ENCODE measurements at places on chromosomes 12 and 14.

- DNase-seq, result no peak
These were observed 75.5 kb downstream of the SLC8A3 start for GRCh38 chr14:70113211-70113610.

- peak; percentile 39 for DNase-seq
These were observed 31.3 kb downstream of the CLECL1 start for GRCh38 chr12:9701380-9702154.

DNA sequence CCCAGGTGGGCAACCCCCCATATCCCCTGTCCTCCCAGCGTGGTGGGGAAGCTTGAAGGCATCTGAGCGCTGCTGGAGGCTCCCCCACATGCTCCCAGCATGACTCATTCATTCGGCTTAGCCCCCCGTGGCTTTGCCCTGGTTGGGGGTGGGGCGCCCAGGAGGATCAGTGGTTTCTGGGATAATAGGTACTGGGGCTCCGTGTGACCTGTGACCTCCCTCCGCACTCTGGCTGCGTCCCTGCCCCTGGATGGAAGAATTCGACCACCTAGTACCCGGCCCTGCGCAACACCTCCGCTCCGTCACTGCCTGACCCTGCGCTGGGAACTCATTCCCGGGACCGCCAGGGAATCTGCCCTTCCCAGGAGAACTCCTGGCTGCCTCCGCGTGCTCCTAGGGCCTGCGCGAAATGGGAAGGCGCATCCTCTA lies 120.1 kb downstream of the AACS start:
- DNase-seq, result no peak

DNA sequence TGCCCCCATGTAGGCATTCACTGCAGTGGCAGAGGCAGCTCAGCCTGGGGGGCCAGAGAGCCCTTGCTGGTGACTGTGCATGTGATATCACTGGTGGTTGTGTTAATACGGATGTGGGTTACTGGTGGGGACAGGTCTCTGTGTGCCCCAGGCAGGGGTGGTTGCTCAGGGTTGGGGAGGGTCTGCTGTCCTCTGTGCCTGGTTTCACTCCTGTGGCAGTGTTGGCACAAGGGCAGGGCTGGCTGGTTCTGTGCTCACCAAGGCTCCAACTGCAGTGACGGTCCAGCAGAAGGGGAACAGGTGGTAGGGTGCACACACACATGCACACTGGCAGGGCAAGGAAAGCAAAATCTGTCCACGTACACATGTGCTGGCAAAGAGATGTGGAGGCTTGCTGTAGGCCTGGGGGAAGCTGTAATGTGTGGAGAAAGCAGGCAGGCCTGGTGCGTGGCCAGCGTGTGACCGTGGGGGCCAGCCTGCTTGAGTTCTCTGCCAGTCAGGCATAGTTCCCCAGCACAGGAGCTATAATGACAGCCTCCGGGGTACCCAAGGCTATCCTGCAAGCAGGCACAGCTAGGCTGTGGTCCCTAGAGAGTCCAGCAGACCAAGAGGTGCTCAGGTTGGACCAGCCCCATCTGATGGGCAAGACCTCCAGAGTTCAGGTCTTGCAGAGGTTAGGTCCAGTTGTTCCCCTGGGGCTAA lies 254.6 kb downstream of the FBXL14 start:
- DNase-seq, result no peak

DNA sequence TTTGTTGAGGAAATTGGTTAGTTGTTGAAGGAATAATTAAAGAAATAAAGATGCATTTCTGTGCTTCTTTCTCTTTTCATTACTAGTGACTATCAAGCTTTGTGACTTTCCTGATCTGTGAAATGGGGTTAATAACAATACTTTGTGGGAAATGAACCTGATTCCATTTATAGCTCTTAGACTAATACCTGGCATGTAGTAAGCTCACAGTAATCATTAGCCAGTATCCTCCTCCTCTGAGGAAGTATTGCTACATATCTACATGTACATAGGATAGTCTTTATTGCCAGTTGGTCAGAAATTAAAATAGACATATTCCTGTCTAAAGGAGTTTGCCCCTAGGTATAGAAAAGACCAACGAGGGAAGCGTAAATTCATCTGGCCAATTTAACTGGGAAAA lies 1.8 kb upstream of the CCDC198 start:
- DNase-seq, result no peak

GRCh38 chr12:24705741-24706358 lies 243.1 kb downstream of the BCAT1 start:
- no peak for DNase-seq

- DNase-seq, result no peak
These were observed 26.0 kb downstream of the PELI2 start for GRCh38 chr14:56144176-56144575.

GRCh38 chr12:15788233-15789219 lies 662 bp downstream of the EPS8 start:
- DNase-seq, result peak; percentile 55

DNA sequence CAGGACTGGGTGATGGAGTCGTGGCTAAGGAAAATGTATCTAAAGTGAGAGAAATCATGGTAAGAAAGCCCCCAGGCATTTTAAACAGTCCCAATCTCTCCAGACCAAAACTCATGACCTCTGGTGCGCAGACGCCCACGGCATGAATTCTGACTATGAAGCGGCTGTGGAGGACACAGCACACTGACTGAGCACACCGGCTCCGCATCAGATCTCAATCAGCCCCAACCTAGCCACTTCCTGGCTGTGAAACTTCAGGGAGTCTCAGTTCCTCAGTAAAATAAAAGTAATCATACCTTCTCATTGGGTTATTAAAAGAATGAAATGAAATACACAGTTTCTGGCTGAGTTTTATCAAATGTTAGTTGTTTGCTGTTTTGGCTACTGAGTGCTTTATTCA lies 38.7 kb downstream of the SETD3 start:
- DNase-seq, result no peak

GRCh38 chr12:110998165-110998564 lies 77.8 kb upstream of the MYL2 start:
- no peak for DNase-seq

GRCh38 chr14:22976620-22977433 lies 5.5 kb downstream of the AJUBA start:
- DNase-seq, result no peak

- no peak for DNase-seq
These were observed 115.4 kb upstream of the DYRK2 start for GRCh38 chr12:67533159-67533558.

- DNase-seq, result no peak
These were observed 78.7 kb downstream of the C12orf56 start for GRCh38 chr12:64311877-64312276.

GRCh38 chr14:68774771-68775613 lies 17.9 kb downstream of the ZFP36L1 start:
- no peak for DNase-seq

GRCh38 chr14:76808011-76808410 lies 4.7 kb downstream of the ANGEL1 start:
- DNase-seq, result no peak

GRCh38 chr12:31033681-31034080 lies 40.0 kb upstream of the DDX11 start:
- DNase-seq, result no peak

- DNase-seq, result no peak
These were observed 74.8 kb upstream of the PLXNC1 start for GRCh38 chr12:94073441-94074051.
